ENCODE measurements at places on chromosomes 11 and 22.

DNA sequence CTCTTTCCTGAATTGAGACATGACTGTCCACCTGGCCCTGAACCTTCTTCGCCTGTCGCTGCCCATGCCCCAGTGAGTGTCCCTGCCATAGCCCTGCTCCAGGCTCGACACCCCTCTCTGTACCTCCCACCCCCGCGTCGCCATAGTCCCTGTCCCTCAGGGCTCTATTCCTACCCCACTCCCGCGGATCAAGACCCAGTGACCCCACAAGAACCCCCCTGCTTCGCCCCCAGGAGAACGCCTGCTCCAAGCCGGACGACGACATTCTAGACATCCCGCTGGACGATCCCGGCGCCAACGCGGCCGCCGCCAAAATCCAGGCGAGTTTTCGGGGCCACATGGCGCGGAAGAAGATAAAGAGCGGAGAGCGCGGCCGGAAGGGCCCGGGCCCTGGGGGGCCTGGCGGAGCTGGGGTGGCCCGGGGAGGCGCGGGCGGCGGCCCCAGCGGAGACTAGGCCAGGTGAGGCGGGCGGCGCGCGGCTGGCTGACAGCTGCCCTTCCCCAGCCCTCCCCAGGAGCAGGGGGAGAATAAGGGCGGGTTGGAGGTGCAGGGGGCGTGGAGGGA, 5.6 kb downstream of the NRGN start:
- no peak for DNase-seq

GRCh38 chr11:17719938-17720795, 796 bp downstream of the MYOD1 start:
- no peak for DNase-seq

DNA sequence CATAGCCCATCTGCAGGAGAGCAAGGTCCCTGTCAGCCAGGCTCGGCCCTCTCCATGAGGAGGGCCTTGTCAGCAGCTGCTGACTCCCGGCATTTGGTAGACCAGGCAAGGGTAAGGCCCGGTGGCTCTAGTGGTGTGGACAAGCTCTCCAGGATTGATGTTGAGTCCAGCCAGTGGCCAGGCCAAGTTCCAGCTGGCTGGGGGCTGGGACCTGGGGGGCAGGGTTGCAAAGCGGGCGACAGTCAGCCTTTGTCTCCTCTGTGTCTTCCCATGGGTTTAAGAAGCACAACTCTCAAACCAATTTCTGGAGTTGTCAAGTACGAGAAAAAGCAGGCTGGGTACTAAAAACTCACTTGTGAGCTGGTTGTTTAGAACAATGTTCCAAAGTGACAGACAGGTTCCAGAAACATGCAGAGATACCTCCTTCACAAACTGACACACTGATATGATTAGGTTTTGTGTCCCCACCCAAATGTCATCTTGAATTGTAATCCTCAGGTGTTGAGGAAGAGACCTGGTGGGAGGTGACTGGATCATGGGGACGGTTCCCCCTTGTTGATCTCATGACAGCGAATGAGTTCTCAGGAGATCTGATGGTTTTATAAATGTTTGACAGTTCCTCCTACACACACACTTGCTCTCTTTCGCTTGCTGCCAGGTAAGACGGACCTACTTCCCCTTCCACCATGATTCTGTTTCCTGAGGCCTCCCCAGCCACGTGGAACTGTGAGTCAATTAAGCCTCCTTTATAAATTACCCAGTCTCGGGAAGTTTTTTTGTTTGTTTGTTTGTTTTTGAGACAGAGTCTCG, 52.3 kb upstream of the SERPIND1 start:
- no peak for DNase-seq

DNA sequence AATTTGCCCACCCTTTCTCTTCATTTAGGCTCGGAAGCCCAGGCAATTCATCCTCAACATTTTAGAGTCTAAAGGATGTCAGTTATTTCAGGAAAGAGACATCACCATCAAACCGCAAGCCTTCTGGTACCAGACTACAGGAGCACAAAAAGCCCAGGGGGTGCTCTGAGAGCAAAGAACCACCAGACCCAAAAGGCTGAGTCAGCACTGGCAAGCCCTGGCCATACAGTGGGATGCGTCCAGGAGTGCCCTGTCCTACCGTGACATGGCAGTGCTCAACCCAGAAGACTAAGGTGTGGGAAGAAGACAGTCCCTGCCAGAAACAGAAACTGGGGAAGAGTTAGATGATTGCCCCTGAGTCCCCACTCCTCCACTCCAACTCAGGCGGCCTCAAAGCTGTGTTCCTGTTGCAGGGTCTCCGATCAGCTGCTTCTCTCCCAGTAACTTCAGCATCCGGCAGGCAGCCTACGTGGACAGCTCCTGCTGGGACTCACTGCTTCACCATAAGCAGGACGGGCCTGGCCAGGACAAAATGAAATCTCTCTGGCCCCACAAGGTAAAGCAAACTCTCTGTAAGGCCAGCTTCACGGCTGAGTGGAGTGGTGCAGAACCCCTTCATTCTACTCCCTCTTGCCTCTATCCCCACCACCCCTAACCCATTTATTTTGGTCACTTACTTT, 1.5 kb downstream of the PANX3 start:
- no peak for DNase-seq

DNA sequence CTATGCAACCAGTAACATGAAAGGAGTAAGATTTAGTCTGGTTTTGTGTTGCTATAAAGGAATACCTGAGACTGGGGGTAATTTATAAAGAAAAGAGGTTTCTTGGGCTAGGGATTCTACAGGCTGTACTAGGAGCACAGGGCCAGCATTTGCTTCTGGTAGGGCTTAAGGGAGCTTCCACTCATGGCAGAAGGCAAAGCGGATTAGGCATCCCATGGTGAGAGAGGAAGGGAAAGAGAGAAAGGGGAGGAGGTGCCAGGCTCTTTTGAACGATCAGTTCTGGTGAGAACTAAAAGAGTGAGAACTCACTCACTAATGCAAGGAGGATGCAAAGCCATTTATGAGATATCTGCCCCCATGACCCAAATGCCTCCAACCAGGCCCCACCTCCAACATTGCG, 283.2 kb downstream of the OPCML start:
- DNase-seq = no peak

GRCh38 chr11:10699072-10699471, 5.5 kb upstream of the IRAG1 start:
- DNase-seq = no peak

DNA sequence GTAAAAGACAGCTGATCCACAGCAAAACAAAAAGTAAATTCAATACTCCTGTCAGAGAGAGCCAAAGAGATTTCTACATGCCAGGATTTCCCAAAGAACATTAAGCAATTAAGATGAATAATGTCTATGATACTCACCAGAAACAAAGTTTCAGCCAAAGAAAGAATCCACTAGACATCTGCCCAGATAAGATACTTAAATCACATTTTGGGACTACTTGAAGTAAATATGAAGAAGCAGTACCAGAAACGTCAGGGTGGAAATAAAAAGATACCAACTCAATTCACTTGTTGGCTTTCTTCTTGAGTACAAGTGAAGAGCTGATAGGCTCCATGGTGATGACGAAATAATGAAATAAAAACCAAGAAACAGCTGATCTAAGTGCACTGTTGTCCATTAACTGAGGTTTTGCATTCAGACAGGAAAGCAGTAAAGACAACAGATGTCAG, 31.6 kb upstream of the ARHGAP32 start:
- no peak for DNase-seq

DNA sequence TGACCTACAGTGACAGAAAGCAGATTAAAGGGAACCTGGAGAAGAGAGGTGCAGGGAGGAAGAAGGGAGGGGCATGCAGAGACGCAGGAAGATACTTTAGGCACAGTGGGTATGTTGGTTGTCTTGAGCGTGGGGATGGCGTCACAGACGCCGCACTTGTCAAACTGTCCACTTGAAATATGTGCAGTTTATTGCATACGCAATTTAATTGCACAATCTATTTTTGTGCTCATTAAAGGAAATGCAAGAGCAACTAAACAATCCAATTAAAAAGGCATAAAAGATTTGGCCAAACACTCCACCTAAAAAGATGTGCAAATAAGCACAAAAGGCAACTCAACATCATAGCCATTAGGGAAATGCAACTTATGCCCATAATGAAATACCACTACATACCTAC, 16.8 kb downstream of the GNB1L start:
- DNase-seq = no peak

DNA sequence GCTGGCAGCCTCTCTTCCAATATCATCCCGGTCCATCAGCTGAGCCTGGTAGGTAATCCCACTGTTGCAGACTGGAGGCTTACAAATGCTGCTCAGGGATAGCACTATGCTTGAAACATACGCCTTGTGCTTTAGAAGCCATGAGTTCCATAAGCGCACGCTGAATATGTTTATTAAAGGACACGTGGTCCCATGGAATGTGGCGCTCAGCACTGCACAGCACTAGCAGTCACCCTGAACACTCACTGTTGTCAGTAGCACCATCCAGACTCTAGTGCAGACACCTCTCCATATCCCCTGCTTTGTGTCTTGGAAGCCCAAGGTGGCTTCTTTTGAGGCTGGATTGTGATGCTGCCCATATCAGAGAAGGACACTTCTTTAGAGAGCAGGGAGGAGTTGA, 120.9 kb downstream of the MAML2 start:
- DNase-seq = no peak

- DNase-seq = no peak
Measured at GRCh38 chr22:33873186-33873585, 47.1 kb downstream of the LARGE1 start.
